ENCODE measurements at places on chromosomes 1 and 21.

DNA sequence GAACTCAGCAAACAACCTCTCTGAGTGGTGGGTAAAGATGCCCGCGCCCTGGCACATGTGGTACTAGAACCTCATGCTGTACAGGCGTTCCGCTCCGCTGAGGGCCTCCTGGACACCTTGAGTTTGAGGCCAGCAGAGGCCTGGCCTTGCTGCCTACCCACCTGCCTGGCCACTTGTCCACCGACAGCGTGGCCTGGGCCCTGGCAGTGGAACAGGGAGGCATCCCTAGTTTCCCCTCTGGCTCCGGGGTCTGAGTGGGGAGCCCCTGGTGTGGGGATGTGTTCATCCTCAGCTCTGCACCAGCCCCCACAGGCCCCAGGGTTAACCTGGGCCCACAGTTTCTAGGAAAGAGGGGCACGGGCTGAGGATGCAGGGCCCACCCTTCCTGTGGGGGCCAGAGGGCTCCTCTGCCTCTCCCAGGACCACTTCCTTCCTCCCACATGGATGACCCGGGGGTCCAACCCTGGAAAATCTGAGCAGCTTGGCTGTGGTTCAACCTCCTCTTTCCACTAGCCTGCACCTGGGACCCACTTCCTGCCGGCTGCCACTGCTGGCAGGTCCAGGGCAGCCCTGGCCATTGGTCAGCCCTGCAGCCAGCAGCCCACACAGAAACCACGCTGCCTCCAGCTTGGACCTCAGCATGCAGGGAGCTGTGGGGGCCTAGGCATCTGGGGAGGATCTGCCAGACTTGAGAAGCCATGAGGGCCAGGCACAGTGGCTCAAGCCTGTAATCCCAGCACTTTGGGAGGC, 53.3 kb upstream of the COL18A1 start:
- DNase-seq, result no peak

DNA sequence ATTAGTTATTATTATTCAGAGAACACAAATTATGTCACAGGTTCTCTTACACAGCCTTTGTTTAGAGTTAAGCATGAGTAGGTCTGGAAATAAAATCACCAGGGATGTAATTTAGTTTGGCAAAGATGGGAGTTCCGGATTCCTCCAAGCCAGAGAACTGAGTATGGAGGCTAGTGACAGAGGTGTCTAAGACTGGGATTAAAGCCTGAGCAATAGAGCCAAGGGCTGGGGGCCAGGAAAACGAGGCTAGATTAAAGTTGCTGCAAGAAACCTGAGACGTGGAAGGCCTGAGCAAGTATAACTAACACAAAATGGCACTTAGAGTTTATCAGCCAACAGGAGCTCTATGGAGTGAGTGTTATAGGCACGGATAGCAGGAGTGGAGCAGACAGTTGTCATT, 381.6 kb downstream of the SRGAP2C start:
- DNase-seq, result no peak

DNA sequence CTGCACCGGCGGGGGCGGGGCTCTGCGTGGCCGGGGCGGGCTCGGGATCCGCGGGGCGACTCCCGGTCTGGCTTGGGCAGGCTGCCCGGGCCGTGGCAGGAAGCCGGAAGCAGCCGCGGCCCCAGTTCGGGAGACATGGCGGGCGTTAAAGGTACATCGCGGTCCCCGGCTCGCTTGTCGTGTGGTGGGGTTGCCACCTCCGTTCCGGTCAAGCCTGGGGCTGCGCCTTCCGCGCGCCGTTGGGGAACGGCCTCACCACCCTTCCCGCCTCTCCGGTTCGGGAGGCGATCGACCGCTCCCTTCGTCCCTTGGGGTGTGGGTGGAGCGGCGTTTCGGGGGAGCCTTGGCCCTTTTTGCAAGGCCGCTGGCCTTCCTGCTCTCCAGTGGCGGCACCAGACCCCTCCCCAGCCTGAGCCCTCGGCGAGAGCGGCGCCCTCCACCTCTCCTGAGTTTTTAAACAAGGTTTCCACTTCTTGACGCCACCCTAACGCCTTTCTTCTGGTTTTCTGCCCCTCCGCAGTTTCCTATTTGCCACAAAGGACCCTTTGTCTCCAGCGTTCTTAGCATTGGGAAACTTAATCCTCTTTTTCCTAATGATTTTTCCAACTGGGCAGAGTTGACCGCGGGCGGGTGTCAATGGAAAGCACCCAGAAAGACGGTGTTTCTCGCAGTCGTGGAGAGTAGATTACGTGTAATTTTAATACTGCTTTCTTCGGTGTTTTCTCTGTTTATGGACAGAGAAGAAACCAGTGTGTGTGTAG, at the start of the genes LEPR and LEPROT:
TSS of gene LEPR (plus strand) at position 79 of the 761 bp plus-strand sequence. CDS start 144,898 bp downstream, outside the sequence.
TSS of gene LEPROT (plus strand) at position 79 of the 761 bp plus-strand sequence. CDS start at position 136, 57 bp downstream.
- no peak for DNase-seq

DNA sequence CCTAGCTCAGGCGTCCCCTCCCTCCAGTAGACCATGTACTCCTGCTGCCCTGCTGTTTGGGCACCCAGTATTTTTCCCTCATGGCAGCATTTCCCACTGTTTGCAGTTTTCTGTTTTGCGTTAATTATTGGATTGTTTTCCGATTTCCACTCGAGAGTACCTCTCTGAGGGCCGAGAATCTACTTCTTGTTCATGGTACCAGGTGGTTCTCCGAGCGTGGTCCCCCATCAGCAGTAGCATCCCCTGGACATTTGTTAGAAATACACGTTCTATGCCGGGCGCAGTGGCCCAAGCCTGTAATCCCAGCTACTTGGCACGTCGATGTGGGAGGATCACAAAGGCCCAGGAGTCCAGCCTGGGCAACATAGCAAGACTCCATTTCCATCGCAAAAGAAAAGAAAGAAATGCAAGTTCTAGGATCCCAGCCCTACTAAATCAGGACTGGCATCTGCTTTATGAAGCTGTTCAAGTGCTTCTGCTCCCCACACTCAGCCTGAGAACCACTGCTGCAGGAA, 690 bp downstream of the RRP1 start:
- DNase-seq, result no peak

DNA sequence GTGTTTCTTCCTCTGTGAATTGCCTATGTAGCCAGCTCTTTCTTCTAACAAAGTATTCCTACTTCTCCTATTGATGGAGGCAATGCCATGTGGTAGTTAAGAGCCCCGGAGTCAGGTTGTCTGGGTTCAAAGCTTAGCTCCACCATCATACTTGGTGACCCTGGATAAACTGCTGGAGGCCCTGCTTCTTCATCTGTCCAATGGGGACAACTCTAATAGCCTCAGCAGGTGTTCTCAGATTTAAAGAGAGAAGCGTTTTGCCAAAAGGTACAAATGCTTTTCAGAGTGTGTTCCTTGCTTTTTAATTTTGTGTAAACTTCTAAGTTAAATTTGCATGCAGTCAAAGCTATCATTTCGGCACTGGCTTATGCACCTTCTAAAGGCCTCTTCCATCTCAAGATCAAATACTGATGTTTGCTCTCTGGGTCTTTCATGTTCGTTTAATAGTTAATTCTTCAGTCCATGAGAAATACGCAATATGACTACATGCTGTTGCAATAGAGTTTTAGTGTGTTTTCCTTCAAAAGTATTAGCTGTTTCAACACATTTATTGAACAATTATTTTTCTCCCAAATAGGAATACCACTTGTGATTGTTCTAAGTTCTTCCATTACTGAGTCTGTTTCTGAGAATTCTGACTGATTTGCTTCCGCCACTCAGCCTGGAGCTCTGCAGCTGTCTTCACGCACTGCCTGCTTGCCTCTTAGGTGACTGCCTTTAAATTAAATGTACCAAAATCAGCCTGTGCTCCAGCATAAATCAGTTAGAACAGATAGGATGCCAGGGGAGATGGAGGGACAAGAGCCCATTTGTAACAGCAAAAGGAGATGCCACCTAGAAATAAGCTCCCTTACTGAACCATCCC, 75.6 kb downstream of the CAPZB start:
- DNase-seq, result no peak

DNA sequence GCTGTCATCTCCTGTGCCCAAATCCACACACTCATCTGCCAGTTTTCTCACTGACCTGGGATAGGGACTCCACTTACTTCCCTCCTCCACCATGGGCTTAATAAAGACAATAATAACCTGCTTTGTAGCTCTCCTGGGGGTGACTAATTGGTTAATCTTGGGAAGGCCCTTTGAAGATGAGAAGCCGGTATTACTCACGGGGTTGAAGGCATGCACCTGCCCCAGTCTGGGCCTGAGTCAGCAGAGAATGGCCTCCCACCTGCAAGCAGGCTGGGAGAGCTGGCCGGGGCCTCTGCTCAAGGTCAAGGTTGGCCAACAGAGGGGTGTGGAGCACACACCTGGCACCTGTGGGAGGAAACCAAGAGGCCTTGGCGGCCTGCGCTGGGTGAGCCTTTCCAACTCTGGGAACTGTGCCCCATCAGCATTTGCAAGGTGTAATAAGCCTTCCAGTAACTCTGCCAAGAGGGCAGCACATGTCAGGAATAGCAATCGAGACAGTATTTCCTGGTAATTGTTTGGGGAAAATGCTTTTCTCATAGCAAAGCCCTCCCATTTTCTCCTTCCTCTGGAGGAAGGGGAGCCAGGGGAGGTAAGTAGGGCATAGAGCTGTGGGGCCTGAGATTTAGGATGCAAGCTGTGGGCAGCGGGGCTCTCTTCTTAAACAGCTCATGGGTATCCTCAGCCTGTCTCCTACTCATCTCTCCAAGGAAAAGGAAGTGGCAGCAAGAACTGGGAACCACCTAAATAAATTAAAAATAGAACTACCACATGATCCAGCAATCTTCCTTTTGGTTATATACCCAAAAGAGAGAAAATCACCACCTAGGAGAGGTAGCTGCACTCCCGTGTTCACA, 49.0 kb downstream of the TOMM20 start:
- DNase-seq, result no peak

DNA sequence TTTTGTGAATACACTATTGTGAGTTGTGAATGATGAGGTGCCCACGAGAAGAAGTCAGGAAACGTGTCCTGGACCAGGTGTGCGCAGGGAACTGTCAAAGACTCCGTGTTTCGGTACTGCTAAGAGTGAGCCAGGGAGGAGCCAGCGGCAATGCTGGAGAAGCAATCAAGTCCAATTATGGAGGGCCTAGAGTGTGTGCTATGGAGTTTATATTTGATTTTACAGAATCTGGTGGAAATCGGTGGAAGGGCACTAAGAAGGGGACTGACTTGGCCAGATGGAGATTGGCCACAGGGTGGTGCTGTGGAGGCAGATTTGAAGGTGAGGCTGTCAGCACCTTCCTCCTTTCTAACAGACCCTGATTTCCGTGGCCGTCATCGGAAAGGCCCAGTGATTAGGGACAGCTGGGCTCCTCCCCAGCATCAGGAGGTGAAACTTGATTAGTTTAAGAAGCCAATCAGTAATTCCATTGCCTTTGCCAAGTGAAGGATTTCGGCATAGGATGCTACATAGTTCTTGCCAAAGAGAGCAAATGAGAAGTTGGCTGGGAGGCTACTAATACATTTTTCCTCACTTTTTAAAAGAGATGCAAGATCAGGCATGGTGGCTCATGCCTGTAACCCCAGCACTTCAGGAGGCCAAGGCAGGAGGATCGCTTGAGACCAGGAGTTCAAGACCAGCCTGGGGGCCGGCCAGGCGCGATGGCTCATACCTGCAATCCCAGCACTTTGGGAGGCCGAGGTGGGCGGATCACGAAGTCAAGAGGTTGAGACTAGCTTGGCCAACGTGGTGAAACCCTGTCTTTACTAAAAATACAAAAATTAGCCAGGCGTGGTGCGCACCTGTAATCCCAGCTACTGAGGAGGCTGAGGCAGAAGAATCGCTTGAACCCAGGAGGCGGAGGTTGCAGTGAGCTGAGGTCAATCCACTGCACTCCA, 7.0 kb downstream of the PTCH2 start:
- DNase-seq, result peak; percentile 77

GRCh38 chr1:19448491-19449439, 36.6 kb downstream of the CAPZB start:
- DNase-seq, result no peak

DNA sequence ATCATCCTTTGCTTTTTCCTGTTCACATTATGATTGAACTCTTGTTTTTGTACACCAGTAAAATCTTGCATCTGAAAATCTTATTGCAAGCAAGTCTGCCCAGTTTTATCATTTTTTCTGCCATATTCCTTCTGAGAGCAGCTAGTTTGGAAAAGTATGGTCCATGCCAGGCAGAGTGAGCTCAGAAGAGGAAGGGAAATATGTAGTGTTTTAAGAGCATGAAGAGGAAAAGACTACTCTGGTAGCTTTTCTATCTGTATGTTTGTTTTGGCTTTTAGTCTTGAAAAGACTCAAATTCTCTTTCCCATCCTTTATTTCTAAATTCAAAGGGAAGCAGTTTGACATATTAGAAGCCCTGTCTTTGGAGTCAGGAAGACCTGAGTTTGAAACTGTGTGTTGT, 125.8 kb downstream of the NFIA start:
- no peak for DNase-seq

DNA sequence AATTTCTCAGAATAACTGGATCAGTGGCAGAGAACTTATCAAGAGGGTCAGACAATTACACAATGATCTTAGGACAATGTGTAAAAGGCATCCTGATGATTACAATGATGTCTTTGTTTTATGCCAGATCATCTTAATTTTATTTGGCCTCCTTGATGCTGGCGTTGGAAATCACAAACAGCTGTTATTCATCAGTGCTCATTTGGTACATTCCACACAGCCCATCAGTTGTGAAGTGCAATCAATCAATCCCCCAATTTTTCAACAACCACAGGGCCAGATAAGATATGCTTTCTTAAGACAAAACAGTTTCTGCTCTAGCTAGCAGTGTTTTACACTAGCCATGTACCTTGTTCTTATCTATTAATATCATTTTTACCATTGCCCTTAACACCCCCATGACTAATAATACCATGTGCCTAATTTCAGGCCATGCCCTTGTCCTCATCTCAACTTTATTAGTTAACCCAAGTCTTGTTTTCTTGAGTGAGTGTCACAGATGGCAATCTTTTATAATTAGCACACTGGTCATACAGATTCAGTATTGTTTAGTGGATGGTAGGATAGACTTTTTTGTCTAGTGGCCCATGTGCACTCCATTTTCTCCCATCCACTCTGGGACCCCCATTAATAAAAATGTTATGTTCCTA, 40.8 kb upstream of the COL24A1 start:
- no peak for DNase-seq

DNA sequence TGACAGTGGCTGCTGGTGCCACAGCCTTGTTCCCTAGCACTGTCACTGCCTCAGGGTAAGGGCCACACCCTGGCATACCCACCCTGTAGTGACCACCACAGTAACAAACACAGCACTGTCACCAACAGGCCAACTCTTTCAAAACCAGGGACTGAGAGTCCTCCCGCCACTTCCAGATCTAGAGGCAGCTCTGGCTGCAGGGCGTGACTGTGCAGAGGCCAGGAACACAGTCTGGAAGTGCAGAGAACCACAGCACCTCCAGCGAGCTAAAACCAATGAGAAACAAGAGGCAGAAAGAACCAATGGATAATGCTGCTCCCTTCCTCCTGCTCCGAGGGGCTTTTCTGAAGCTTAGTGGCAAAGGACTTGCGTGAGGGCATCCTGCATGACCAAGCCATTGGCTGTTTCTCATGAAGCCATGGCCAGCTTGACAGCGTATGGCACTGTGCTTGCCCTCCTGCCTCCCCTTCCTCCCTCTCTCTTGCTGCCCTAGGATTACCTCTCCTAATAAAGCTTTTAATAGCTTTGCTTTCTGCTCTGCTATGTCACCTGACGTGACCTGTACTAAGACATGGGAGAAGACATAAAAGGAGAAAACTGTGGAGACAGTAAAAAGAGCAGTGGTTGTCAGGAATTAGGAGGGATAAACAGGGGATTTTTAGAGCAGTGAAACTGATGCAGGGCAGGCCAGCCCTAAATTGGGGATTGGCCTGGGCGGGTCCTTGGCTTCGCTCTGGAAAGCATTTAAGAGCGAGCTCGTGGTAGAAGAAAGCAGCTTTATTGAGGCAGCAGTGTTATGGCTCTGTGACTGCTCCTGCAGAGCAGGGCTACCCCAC, 7.2 kb downstream of the PARP1 start:
- no peak for DNase-seq

Data from naive thymus-derived CD4-positive, alpha-beta T cell (primary cell).